ENCODE measurements at places on chromosomes 6 and 20.

- no peak for DNase-seq
These were observed 43.6 kb upstream of the FAM83B start for GRCh38 chr6:54802775-54803634.

DNA sequence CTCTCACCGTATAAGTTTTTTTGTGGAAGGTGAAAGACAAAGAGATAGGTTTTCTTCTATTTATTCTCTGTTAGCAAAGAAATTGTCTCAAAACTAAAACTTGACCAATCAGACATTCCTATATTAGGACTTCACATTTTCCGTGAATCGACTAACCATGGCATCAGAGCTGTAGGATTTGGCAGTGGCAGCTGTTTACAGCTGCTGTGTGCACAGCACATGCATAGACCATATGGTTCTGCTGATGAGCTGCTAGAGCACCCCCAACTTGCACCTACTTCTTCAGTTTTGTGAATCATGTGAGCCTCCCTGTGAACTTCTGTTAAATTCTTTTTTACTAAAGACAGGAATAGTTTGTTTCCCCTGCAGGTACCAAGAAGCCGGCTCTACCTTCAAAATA lies 157.9 kb downstream of the RFX6 start:
- no peak for DNase-seq

GRCh38 chr20:37789408-37789807 lies 95.6 kb downstream of the CTNNBL1 start:
- DNase-seq: no peak

GRCh38 chr6:31441365-31442267 lies 38.2 kb downstream of the MICA start:
- no peak for DNase-seq

DNA sequence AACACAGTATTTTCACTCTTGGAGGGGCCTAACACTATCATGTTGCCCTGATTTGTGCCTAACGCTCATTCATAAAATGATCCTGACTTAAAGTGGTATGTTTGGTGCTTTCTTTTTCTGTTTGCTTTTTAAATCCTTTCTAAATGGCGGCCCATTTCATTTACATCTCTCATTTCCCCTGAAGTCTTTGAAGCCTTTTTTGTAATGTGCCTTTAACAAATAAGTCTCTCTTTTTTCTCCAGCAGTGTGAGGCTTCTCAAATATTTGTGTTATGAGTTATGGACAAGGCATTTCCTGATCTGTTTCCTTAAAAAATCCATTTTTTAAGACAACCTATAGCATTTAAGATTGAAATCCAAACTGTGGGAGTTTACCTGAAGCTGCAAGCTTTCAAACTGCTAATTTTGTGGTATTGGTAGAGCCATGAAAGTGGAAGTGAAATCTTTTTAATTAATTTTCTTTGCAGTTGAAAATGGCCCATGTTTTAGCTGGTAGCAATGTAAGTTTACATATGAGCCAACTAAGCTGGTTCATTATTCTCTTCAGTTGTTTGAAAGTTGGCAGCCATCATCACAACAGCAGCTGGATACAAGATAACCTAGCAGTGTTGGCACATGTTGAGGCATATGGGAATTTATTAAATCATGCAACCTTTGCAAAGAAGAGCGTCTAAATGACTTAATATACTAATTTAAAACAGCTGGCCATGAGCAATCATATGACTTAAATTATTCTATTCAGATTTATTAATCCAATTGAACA lies 469.7 kb downstream of the CDKAL1 start:
- no peak for DNase-seq

DNA sequence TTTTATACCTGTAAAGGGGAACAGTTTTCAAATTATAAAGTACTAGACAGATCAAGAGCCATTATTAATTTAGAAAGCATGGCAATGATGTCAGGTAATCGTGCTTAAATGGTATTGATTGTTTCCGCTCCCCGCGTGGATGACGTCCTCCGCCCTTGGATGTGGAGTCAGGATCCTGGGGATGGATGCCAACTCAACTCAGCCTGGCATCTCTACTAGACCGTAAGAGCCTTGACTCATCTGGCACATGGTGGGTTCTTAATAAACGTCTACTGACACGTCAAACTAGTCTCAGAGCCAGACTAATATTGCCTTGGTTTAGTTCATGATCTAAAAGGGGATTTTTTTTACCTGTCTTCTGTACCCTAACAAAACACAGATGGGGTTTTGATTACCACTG lies 80.2 kb downstream of the LRFN2 start:
- DNase-seq: no peak

- DNase-seq: no peak
These were observed 25.8 kb upstream of the TMEM217 start for GRCh38 chr6:37283671-37284151.

DNA sequence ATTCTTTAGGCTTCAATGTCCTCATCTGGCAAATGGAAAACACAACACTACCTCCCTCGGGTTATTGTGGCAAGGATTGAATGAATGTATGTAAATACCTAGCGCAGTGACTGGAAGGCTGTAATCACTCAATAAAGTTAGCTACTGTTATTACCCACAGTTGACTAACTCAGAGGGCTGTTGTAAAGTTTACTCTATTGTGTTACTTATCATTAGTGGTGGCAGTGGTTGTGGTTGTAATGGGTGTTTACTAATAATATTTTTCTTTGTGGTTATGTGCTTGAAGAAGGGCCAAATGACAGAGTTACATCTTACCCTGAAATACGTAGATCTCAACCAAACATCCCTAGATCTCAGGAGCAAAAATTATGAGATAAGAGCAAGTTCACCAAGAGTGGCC lies 42.0 kb upstream of the PXDC1 start:
- DNase-seq: no peak

- DNase-seq: no peak
These were observed 293.5 kb downstream of the LRFN2 start for GRCh38 chr6:40293460-40294185.

Data from NCI-H187 (cell line).